Activated CD4-positive, CD25-positive, alpha-beta regulatory T cell treated with anti-CD3 and anti-CD28 coated beads, Interleukin-2, amount 50 U/mL, for 24 hours (primary cell): ENCODE measurements at places on chromosomes 5 and 9.

- ATAC-seq: peak; percentile 66
These were observed 40.8 kb upstream of the GNPDA1 start for GRCh38 chr5:142053426-142054151.

DNA sequence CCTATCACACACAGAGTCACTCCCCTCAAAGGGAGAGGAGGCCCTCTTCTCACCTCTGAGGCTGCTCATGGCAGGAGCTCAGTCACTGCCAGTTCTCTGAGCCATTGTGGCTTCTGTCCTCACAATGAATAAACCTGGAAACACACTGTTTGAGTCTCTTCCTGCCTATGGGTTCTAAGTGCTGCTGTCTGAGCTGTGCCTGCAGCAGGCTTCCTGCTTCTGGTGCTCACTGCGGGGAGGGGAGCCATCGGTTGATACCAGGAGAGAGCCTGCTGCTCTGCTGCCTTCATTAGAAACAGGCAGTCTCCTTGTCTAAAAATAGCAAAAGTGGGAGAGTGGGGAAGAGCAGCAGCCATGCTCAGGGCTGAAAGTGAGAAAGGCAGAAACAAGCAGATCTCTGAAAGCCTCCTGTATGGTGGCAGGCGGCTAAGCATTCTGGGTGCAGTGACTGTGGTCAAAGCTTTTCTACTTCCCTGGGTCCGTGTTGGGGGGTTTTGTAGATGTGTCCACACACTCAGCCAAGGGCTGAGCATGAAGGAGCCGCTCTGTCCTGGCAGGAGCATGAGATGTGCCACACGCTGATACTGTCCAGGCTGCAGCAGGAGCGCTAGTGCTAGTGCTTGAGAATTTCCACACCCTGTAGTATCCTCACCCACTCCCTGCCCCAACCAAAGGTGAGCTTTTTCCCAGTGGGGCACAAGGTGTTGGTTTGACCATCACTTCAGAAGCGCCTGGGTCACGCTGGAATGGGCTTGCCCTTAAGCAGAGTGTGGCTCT, 34.2 kb downstream of the PRKACG start:
- ATAC-seq: peak; percentile 67

- no peak for ATAC-seq
These were observed 6.7 kb upstream of the FYB1 start for GRCh38 chr5:39226100-39226451.

DNA sequence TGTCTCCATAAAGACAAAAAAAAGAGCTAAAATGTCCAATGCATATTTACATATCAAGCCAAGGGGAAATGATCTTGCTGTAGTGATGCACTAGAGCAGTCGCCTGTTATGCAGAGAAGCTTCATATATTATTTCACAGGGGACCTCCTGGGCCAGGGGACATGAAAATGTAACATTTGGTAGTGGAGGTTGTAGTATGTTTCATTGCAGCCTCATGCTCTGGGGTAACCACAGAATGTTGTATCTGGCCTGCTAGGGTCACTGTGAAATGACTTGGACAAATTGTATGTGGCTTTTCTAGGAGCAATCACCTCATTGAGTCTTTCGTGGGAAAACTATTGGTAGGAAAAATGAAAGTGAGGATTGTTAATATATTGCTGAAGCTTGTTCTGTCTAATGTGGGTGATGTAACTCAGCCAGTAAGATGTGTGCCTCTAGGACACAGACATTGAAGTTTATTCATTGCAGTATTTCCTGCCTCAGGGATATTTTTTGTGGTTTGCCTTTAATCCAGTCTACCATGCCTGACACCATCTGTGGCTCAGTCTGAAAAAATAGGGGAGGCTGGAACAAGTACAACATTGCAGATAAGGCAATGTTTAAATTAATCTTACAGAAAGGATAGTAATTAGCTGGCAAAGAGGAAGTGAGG, 430.8 kb upstream of the TNC start:
- ATAC-seq: no peak

- ATAC-seq: no peak
These were observed 37.0 kb downstream of the NACC2 start for GRCh38 chr9:136058084-136058483.

- no peak for ATAC-seq
These were observed 324.4 kb downstream of the PDE4D start for GRCh38 chr5:59569158-59569557.

GRCh38 chr5:167889276-167889675, 402.2 kb upstream of the WWC1 start:
- ATAC-seq: no peak

GRCh38 chr5:43038496-43038989, 1.6 kb downstream of the ANXA2R start:
- no peak for ATAC-seq

DNA sequence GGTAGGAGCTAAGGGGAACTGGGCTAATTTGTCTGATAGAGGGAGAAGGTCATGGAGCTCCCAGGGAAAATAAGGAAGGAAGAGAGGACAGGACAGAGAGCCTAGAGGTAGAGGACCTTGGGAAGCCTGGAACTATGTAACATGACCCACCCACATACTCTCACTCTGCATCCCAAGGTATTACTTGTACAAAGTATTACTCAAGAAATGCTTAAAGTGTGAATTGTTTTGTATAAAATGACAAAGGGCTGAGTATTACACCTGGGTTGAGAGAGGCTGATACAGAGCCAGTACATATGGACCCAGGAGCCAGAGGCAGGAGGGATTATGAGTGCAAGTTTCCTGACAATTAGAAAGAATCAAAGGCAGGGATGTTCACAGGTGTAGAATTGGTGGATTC, 80.5 kb upstream of the ANKRD55 start:
- ATAC-seq: no peak

DNA sequence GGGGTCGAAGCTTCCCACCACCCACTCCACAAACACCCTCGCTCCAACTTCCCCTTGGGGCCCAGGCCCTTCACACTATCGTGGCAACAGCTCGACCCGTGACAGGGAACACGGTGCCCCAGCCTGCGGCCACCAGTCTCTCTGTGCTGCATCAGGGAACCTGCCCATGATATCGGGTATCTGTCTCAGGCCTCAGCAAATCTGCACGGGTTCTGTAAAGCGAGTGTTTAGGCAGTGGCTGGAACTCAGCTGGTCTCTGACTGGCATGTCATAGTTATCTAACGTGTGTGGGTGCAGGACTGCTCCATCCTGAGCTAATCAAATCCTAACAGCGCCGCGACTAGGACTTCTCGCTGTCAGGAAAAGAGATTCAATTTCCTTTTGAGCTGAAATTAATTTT, 42.9 kb downstream of the DBH start:
- no peak for ATAC-seq

DNA sequence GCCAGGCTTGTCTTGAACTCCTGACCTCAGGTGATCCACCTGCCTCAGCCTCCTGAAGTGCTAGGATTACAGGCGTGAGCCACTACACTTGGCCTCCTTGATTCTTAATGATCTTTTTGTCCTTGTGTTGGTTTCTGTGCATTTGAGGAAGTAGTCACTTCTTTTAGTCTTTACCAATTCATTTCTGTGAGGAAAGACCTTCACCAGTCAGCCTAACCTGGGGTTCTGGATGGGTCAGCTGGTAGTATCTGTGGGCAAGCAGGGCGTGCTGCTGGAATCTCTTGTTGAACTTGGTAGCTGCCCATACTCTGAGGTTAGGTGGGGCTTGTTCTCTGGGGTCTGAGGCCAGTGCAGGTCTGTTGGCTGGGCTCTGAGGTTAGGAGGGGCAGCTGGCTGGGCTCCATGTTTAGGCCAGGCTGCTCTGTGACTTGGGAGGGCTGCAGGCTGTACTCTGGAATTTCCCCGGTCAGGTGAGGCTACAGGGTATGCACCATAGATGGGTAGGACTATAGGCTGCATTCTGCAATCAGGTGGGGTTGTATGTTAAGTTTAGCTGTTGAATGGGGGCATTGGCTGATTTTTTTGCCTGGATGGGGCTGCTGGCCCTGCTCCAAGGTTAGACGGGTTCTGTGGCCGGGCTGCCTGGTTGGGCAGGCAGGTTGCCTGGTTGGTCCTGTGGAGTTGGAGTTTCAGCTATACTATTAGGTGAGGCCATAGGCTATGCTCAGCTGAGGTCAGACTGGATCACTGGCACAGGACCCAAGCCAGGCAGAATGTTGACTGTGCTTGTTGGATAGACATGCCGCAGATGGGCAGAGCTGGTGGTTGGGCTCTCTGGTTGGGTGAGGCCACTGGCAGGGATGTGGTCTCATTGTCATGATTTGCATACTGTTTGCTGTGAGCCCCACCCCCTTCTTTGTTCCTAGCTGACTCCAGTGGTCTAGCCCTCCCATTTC, 19.2 kb downstream of the UBAP1 start:
- ATAC-seq: no peak

GRCh38 chr5:122772446-122772845, 2.4 kb upstream of the SNX2 start:
- ATAC-seq: no peak

DNA sequence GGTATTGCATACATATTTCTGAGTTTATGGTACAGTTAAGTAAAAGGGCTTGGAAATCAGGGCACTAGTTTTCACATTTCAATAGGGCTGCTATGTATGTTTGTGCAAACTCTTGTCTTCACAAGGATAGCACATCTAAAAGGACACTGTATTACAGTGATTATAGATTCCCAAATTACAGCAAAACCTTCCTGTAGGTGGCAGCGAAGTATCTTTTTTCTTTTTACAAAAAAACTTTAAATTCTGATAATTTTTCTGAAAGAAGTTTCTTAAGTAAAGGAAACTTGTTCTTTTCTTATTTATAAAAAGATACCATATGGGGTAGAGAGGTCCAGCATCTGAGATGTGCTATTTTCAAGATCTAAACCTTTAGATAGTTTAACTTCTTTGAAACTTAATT, 337.8 kb downstream of the PTPRD start:
- no peak for ATAC-seq

GRCh38 chr5:56853698-56854097, 38.3 kb downstream of the MAP3K1 start:
- no peak for ATAC-seq

- ATAC-seq: no peak
These were observed 70.7 kb upstream of the LPAR1 start for GRCh38 chr9:111108946-111109345.
